Activated naive CD4-positive, alpha-beta T cell treated with anti-CD3 and anti-CD28 coated beads for 36 hours (primary cell): ENCODE measurements at places on chromosomes 11 and 22. TPM values are rescaled to one million over a fixed set of nuclear protein-coding genes. Genes with fewer than 3 reads are reported as not detected.
A peak's percentile ranks its signal among the peaks of the same experiment; 100 is the strongest.

DNA sequence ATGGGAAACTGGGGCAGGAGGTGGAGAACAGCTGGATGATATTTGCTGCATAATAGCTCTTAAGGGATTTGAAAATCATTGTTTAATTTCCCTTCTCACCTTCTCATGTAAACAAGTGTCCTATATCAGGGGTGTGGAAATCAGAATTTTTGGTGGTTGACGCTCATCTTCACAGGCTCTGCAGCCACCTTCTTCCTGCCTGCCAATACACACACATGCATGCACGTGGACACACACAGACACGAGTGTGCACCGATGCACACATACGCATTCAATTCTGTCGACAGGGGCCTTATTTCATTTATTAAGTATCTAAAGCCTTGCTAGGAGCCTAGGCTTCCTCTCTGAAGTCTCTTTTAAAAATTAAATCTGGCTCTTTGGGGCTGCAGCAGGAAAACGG lies 349.4 kb upstream of the NCAM1 start:
- no peaks in the 10 kb centered on the region for H3K36me3 ChIP-seq
- H3K4me1 ChIP-seq, result no peaks in the 10 kb centered on the region
- H3K27me3 ChIP-seq, result peaks cover 6% of the 10 kb centered on the region
- H3K27ac ChIP-seq, result no peak overlapping the region
- DNase-seq, result no peak

DNA sequence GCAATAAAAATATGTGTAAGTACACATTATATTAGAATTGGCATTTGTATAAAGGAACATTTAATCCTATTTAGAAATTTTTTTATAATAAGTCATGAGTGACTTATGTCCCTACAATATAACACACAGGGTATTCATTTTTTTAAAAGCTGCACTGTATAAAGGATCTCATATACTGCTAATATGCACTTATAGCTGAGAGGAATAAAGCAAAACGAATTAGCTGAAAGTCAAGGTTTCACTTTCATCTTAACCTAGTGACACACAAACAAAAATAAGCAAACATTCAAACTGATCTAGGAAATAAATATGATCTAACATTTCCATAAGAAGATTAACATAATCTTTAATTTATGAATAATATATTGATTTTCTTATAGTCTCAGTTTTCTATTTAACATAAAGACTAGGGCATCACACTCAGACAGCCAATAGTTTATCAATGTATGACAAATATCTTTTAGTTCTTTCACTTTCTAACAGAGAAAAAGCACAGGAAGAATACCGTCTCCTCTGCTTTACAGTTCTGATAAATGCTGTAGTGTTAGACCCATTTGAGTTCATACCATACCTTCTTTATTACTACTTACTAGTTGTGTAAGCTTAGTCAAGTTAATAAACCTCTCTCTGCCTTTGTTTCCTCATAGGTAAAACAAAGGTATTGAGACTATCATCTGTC lies 42.9 kb downstream of the DCDC1 start:
- DNase-seq, result no peak
- H3K27me3 ChIP-seq, result no peaks in the 10 kb centered on the region
- no peak overlapping the region for H3K4me3 ChIP-seq
- H3K4me1 ChIP-seq, result peaks cover 4% of the 10 kb centered on the region

GRCh38 chr11:134126217-134126822 lies 57.4 kb downstream of the JAM3 start:
- peaks cover 13% of the 10 kb centered on the region for H3K4me1 ChIP-seq
- H3K27me3 ChIP-seq, result peaks cover 34% of the 10 kb centered on the region
- no peak for DNase-seq
- peaks cover 9% of the 10 kb centered on the region for H3K36me3 ChIP-seq
- no peak overlapping the region for H3K27ac ChIP-seq

- no peak overlapping the region for H3K27ac ChIP-seq
- no peak for DNase-seq
- H3K36me3 ChIP-seq, result peaks cover 12% of the 10 kb centered on the region
- H3K4me3 ChIP-seq, result no peak overlapping the region
- no peaks in the 10 kb centered on the region for H3K27me3 ChIP-seq
- peaks cover 2% of the 10 kb centered on the region for H3K4me1 ChIP-seq
Observed at GRCh38 chr11:122786896-122787295, 51.4 kb upstream of the CRTAM start.

- H3K4me1 ChIP-seq, result peaks cover 3% of the 10 kb centered on the region
- no peaks in the 10 kb centered on the region for H3K27me3 ChIP-seq
- H3K36me3 ChIP-seq, result no peaks in the 10 kb centered on the region
- DNase-seq, result peak; percentile 81
- no peak overlapping the region for H3K27ac ChIP-seq
Observed at GRCh38 chr11:57345555-57346211, 7.5 kb downstream of the P2RX3 start.

DNA sequence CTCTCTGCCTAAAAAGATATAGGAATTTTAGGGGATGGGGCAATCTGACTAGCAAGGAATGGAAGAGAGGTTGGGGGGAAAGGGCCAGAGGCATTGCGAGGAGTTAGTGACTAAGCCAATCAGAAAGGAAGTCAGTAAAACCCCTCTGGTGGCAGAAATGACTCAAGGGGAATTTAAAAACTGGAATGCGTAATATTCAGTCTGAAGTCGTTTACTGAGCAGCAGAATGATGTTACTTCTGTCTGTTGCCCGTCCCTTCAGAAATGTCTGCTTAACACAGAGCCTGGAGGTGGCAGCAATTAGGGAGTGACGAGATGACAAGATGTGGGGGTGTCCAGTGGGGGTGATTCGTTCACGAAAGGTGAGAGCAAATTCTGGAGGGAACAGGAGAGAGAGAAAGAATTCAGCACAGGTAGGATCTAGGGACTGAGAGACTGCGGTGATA lies 107.7 kb upstream of the CLMP start:
- H3K27me3 ChIP-seq, result peaks cover 6% of the 10 kb centered on the region
- H3K4me1 ChIP-seq, result peaks cover 43% of the 10 kb centered on the region
- peak overlapping the region; percentile 72 for H3K4me3 ChIP-seq
- H3K36me3 ChIP-seq, result no peaks in the 10 kb centered on the region
- peak overlapping the region; percentile 90 for H3K27ac ChIP-seq
- peak; percentile 70 for DNase-seq

DNA sequence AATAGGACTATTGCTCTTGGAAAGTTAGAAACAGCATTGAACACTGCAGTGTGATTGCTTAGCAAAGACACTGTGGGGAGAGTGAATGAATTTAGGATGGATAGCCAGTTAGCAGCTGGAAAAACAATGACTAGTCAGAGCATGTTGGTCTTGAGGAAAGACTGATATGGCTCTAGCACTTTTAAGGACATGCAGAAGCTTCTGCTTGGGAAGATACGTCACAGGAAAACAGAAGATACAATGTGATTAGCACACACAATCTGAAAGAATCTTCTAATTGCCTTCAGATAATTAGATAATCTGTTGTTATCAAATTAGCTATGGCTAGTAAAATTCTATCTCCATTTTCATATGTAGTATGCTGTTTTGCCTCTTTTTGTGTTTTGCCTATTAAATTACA lies 530.7 kb upstream of the CHORDC1 start:
- no peaks in the 10 kb centered on the region for H3K4me1 ChIP-seq
- H3K36me3 ChIP-seq, result no peaks in the 10 kb centered on the region
- no peak overlapping the region for H3K4me3 ChIP-seq
- no peak overlapping the region for H3K27ac ChIP-seq
- no peaks in the 10 kb centered on the region for H3K27me3 ChIP-seq

The SMTNL1 gene
- not detected for total RNA-seq

GRCh38 chr11:111540114-111540936 lies at the start of gene LAYN:
LAYN (plus strand) TSS chr11:111540720; CDS start chr11:111540844, 124 bp downstream.
- peak within 1 kb of the TSS; percentile 61 for H3K27ac ChIP-seq
- H3K4me1 ChIP-seq, result peaks cover 22% of the 10 kb centered on the region
- no peaks in the 10 kb centered on the region for H3K36me3 ChIP-seq
- peak; percentile 35 for DNase-seq

- H3K4me1 ChIP-seq, result peaks cover 43% of the 10 kb centered on the region
- no peaks in the 10 kb centered on the region for H3K27me3 ChIP-seq
- H3K27ac ChIP-seq, result no peak overlapping the region
- no peak for DNase-seq
Observed at GRCh38 chr22:31948002-31948401, 3.7 kb downstream of the YWHAH start.
